CD8-positive, alpha-beta memory T cell (primary cell): ENCODE measurements at places on chromosomes 7 and 10. TPM values are rescaled to one million over a fixed set of nuclear protein-coding genes. Genes with fewer than 3 reads are reported as not detected.

- peak; percentile 11 for DNase-seq
Observed at GRCh38 chr10:77925795-77926565, 575 bp downstream of the DLG5 start.

CALD1 gene
- total RNA-seq, result 3.3 TPM

CAV1 gene
- total RNA-seq, result 2.3 TPM

DNA sequence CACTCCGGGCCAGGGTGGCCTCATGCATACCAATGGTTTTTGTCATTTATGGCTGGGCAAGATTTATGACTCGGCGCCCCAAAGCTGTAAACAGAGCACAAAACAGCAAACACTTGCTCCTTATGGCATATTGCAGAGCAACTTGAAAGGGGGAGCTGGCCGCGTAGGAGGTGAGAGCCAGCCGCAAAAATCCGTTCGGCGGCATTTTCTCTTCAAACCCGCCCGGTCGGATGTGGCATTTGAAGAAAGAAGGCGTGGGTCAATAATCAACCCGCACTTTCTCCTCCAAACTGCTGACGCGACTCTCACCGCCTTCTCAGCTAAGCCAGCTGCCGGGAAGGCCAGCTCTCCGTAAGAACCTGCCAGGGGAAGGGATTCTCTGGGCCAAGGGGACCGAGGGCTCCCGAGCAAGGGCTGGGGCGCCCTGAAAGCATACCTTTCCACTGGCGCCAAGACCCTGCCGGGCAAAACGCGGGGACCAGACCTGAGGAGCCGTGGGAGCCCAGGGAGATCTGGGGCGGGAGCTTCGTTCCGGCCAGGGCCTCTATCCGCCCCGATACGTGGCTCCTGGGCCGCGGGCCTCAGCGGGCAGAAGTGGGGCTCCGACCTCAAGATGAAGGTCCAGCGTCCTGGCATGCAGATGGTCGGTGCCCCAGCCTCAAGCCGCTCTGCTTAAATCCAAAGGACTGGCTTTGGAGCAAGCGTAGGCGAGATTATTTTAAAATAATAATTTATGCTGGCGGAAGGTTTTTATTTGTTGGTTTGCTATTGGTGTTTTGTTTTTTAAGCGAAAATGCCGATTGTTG is 12.9 kb upstream of the HOXA2 start:
- DNase-seq, result no peak

GRCh38 chr7:40470091-40470592 is 335.3 kb downstream of the SUGCT start:
- DNase-seq, result no peak

DNA sequence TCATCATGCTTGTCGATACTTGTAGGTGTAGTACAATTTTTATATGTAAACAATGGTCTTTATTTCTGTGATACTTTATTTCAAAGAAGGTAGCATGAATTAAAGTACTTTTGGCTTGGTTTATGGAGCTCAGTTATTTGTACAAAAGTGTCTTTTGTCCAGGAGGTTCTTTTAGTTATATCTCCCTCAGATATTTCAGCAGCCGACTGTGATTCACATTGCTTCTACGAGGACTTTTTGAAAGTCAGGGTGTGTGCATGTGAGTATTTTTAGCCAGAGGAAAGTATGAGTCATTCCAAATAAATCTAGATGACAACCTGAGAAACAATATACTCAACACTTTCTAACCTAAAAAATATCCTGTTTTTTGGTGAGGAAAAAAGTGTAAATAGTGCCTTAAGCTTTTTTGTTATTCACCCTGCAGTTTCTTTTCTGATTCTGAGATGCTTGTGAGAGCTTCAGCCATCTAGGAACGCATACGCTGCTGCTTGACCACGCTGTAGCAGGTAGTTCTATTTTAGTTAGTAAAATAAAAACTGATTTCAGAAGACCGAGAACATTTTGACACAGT is 595 bp upstream of the SUN1 start:
- DNase-seq, result no peak
